Activated naive CD8-positive, alpha-beta T cell treated with anti-CD3 and anti-CD28 coated beads, Interleukin-2, amount 10 ng/mL, durations not matched to agents 7 days and 5 days (primary cell): ENCODE measurements at places on chromosomes 3 and 15. TPM values are rescaled to one million over a fixed set of nuclear protein-coding genes. Genes with fewer than 3 reads are reported as not detected.
A peak's percentile ranks its signal among the peaks of the same experiment; 100 is the strongest.

DNA sequence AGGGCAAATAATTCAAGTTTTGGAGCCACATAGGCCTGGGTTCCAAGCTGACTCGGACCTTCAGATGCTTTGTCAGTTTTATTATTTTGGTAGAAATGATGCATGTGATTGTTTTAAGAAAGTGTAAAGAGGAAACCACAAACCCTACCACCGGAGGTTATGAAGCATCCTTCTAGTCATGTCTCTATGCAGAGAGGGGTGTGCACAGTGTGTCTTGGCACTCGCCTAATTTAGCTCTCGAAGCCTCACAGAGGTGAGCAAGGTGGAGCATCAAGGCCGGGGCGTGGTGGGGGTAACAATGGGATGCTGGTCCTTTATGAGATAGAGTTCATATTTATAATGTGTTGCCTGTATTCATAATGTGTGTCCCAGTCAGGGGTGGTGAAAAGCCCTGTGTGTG, 63.7 kb upstream of the SMAD6 start:
- DNase-seq = peak; percentile 46
- peak overlapping the region; percentile 67 for H3K27ac ChIP-seq
- peak overlapping the region; percentile 42 for H3K4me3 ChIP-seq
- no peaks in the 10 kb centered on the region for H3K36me3 ChIP-seq
- H3K4me1 ChIP-seq = peaks cover 13% of the 10 kb centered on the region

DNA sequence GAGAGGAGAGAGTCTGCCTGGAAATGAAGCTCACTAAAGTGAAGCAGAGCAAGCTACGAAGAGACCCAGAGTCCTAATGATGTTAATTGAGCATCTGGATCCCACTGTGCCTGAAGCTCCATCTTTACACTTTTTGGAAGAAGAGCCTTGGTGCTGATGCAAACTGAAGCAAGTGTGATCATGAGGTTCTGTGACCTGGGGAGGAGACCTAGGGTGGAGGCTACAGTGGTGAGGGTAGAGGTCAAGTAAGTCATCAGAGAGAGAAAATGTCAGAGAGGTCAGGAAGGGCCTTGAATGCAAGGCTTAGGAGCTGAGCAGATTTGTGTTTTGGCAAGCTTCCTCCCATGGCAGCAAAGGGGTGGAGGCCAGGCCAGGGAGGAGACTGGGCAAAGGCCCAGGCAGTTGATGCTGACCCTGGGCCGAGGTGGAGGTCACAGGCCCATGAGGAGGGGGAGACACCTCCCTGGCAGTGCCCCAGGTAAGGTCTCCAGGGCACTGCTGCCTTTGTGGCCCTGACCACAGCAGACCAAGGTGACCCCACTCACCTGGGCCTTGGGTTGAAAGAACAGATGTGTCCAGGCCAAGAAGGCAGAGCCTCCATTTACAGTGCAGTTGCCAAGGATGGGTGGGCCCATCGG, 1.6 kb downstream of the GRIP2 start:
- peaks cover 2% of the 10 kb centered on the region for H3K27me3 ChIP-seq
- H3K4me3 ChIP-seq = no peak overlapping the region
- no peaks in the 10 kb centered on the region for H3K36me3 ChIP-seq

GRCh38 chr3:174859756-174860155, 622 bp downstream of the NAALADL2 start:
- H3K27me3 ChIP-seq = no peaks in the 10 kb centered on the region
- H3K4me3 ChIP-seq = no peak overlapping the region
- no peak overlapping the region for H3K27ac ChIP-seq

DNA sequence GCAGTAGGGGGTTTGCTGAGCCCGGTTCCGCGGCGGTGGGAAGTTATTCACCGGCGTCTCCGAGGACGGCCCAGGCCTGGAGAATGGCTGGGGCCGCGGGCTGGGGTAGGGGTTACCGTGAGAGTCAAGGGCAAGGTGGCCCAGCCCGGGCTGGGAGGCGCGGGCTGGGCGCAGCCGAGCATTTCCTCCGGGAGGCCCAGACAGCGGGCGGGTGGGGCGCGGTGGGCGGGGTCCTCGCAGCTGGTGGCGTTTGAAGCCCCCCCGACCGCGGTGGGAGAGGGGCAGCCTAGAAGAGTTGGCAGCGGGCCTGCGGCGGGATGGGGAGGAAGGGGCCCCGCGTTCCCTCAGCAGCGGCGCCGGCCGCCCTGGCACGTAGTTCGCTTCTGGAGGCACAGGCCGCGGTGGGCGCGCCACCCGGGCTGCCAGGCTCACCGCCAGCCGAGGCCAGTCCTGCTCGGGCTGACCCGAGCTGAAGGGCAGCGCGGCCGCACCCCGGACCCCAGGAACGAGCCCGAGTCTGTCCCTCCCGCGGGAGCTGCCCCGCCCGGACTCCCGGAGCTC, 960 bp upstream of the KLF13 start:
- peak overlapping the region; percentile 97 for H3K27ac ChIP-seq
- H3K36me3 ChIP-seq = peaks cover 21% of the 10 kb centered on the region
- H3K4me3 ChIP-seq = peak overlapping the region; percentile 94

GRCh38 chr3:169227911-169228310, 435.6 kb downstream of the MECOM start:
- DNase-seq = no peak
- H3K27me3 ChIP-seq = peaks cover 16% of the 10 kb centered on the region
- H3K4me3 ChIP-seq = no peak overlapping the region
- no peaks in the 10 kb centered on the region for H3K36me3 ChIP-seq
- H3K27ac ChIP-seq = no peak overlapping the region

DNA sequence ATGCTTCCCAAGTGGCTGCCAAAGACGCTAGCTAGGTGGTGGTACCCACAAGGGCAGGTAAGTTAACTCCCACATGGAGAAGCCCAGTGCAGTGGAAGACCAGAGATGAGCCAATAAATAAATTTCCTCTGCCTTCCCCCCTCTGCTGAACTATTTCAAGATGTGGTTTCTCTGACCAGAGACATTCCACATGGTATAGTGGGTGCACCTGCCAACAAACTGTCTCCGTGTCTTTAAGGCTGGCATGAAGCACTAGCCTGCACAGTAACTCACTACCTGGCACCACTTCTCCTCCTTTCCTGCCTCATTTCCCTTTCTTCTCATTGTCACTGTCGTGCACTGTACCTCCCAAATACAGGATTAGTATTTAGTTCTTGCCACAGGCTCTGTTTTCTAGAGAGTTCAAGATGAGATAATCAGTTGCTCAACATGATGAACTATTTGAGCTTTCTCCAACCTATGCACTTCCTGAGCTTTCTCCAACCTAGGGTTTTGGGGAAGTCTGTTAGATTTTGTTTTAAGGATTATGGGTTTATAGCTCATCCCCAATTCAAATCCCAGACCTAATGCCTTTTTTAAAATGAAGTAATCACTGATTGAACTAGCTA, 8.4 kb upstream of the CRTAP start:
- H3K27ac ChIP-seq = no peak overlapping the region
- H3K36me3 ChIP-seq = no peaks in the 10 kb centered on the region
- peaks cover 6% of the 10 kb centered on the region for H3K27me3 ChIP-seq
- H3K4me3 ChIP-seq = no peak overlapping the region
- no peaks in the 10 kb centered on the region for H3K4me1 ChIP-seq
- DNase-seq = no peak

DNASE1L3 gene
- total RNA-seq = not detected

PXK gene
- total RNA-seq = 41.5 TPM

SPATA12 gene
- not detected for total RNA-seq

MYO5C gene
- total RNA-seq = 1.6 TPM

SLC24A5 gene
- not detected for total RNA-seq

TMC3 gene
- total RNA-seq = not detected

GABRR3 gene
- not detected for total RNA-seq

PFKFB4 gene
- 60.7 TPM for total RNA-seq

ZNF385D gene
- total RNA-seq = not detected
